ENCODE measurements at places on chromosomes 16 and 17.

DNA sequence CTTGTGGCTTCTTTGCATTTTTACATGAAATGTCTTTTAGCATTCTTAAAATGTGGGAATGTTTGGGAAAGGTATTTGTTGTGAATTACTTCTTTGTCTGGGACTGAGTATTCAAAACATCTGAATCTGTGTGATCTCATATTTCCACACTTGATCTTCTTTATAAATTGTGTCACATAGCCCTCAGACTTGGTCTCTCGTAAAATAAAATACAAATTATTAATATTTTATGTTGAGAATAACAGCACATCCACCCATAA, 81.9 kb downstream of the TUBD1 start:
- no peak for DNase-seq

DNA sequence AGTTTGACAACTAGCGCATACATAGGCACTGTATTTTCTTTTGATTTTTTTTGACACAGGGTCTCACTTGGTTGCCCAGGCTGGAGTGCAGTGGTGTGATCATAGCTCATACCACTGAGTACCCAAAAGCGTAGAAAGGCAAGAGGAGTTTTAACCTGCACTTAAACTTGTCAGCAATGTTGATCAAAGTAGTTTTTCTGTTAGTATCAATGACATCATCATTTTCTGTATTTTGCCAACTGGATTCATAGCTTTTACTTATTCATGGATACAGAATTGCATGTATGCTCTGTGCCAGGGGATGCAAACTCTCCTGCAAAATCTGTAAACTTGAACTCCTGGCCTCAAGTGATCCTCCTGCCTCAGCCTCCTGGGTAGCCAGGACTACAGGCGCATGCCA, 55.9 kb upstream of the ATP2A3 start:
- no peak for DNase-seq

DNA sequence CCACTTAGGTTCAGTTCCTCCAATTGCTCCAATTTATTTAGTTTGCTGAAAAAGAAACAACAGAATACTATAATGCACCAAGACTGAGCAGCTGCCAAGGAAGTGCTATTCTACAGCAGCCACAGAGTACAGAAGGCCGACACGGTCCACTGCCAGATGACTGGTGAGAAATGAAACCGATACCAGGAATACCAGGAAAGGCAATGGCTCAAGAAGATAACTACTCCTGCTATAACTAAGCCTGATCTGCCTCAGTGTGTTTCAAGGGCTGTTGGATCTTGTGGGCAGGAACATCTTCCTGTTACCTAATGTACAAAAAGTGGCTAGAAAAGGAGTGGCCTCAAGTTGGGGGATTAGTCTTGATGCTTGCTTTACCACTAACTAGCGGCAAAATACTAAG, 32.8 kb downstream of the MARVELD3 start:
- no peak for DNase-seq

- no peak for DNase-seq
Observed at GRCh38 chr16:84117494-84117843, 727 bp upstream of the MBTPS1 start.

- no peak for DNase-seq
Observed at GRCh38 chr17:59488805-59489204, 76.6 kb upstream of the DHX40 start.
